ENCODE measurements at places on chromosomes 7 and 10. TPM values are rescaled to one million over a fixed set of nuclear protein-coding genes. Genes with fewer than 3 reads are reported as not detected.

SLC25A13 gene
- total RNA-seq = 12.6 TPM

DNA sequence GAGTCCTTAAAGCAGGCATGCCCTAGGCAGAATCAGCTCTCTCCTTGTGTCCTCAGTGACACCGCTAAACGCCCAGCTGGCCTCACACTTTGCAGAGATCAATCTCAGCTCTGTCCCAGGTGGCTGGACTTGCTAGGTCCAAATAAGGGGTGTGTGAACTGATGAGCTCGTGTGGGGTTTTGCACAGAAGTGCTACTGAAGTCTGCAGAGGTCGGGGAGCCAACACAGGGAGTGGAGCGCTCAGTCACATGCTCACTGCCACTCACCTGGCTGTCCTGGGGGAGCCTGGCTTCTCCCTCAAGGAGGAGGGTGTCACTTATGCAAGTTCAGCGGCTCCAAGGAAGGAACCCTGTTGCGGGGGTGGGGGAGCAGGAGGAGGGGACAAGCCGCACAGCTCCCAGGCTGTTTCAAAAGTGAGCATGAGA lies 2.0 kb downstream of the ELN start:
- no peak for DNase-seq
- H3K27me3 ChIP-seq = peaks cover 45% of the 10 kb centered on the region
- no peak overlapping the region for H3K27ac ChIP-seq
- no peaks in the 10 kb centered on the region for H3K36me3 ChIP-seq

- no peak overlapping the region for H3K4me3 ChIP-seq
- no peak overlapping the region for H3K27ac ChIP-seq
- peaks cover 8% of the 10 kb centered on the region for H3K4me1 ChIP-seq
- no peaks in the 10 kb centered on the region for H3K36me3 ChIP-seq
- peaks cover 11% of the 10 kb centered on the region for H3K27me3 ChIP-seq
Measured at GRCh38 chr7:23971031-23971430, 261.0 kb downstream of the STK31 start.

- peak overlapping the region; percentile 52 for H3K4me3 ChIP-seq
- peaks cover 71% of the 10 kb centered on the region for H3K27me3 ChIP-seq
- H3K36me3 ChIP-seq = peaks cover 4% of the 10 kb centered on the region
- no peak overlapping the region for H3K27ac ChIP-seq
- DNase-seq = no peak
Measured at GRCh38 chr10:25176421-25176968, 1.7 kb downstream of the GPR158 start.

JMJD1C gene
- total RNA-seq = 48.4 TPM

DNA sequence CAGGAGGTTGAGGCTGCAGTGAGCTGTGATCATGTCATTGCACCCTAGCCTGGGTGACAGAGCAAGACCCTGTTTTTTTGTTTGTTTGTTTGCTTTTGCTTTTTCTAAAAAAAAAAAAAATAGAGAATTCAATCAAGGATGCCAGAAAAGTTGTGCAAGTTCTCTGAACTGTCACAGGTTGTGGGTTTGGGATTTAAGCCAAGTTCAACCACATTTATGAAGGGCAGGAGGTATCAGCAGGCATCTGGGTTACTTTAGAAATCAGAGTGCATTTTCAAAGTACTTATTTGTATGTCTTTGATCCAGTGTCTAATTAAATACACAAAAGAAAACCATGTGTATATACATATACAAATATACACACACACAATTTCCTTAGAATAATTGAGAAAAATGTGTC lies 151.2 kb upstream of the MINDY3 start:
- no peak overlapping the region for H3K27ac ChIP-seq
- H3K4me3 ChIP-seq = no peak overlapping the region
- H3K27me3 ChIP-seq = no peaks in the 10 kb centered on the region
- no peaks in the 10 kb centered on the region for H3K4me1 ChIP-seq

POLR2J gene
- 63.5 TPM for total RNA-seq

- peaks cover 52% of the 10 kb centered on the region for H3K36me3 ChIP-seq
- no peak overlapping the region for H3K4me3 ChIP-seq
Measured at GRCh38 chr10:84456126-84456525, 127.7 kb downstream of the CCSER2 start.

- H3K4me1 ChIP-seq = no peaks in the 10 kb centered on the region
- no peaks in the 10 kb centered on the region for H3K36me3 ChIP-seq
- H3K27me3 ChIP-seq = no peaks in the 10 kb centered on the region
- H3K4me3 ChIP-seq = no peak overlapping the region
Measured at GRCh38 chr7:69047151-69047754, 551.0 kb upstream of the AUTS2 start.

DNA sequence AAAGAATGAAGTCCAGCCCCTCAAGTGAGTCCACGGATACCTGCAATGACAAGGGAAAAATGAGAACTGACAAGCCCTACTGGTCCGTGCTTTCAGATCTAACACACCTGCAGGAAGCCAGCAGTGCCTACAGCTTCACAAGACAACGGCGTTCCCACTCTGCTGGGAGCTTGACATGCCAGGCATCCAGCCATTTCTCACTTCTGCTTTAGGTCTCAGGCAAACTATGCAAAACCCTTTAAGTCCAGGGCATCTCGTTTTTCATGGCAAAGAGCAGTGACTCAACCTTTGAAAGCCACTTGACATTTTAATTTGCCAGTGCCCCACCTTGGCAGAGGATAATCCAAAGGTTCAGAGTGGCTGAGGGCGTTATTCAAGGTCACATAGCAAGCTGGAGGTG lies 49.1 kb upstream of the GPAM start:
- H3K4me3 ChIP-seq = no peak overlapping the region
- no peak for DNase-seq
- no peaks in the 10 kb centered on the region for H3K4me1 ChIP-seq
- no peaks in the 10 kb centered on the region for H3K36me3 ChIP-seq
- H3K27ac ChIP-seq = no peak overlapping the region

GRCh38 chr10:24350070-24350921 lies 141.4 kb downstream of the KIAA1217 start:
- no peaks in the 10 kb centered on the region for H3K27me3 ChIP-seq
- H3K4me3 ChIP-seq = no peak overlapping the region
- no peaks in the 10 kb centered on the region for H3K4me1 ChIP-seq
- H3K27ac ChIP-seq = no peak overlapping the region

PTER gene
- 22.9 TPM for total RNA-seq

GRCh38 chr10:116796910-116797513 lies 52.3 kb upstream of the ENO4 start:
- no peak overlapping the region for H3K4me3 ChIP-seq
- H3K4me1 ChIP-seq = peaks cover 6% of the 10 kb centered on the region
- peak; percentile 65 for DNase-seq
- H3K36me3 ChIP-seq = no peaks in the 10 kb centered on the region
- no peak overlapping the region for H3K27ac ChIP-seq

RBAK gene
- total RNA-seq = 11.3 TPM

DNA sequence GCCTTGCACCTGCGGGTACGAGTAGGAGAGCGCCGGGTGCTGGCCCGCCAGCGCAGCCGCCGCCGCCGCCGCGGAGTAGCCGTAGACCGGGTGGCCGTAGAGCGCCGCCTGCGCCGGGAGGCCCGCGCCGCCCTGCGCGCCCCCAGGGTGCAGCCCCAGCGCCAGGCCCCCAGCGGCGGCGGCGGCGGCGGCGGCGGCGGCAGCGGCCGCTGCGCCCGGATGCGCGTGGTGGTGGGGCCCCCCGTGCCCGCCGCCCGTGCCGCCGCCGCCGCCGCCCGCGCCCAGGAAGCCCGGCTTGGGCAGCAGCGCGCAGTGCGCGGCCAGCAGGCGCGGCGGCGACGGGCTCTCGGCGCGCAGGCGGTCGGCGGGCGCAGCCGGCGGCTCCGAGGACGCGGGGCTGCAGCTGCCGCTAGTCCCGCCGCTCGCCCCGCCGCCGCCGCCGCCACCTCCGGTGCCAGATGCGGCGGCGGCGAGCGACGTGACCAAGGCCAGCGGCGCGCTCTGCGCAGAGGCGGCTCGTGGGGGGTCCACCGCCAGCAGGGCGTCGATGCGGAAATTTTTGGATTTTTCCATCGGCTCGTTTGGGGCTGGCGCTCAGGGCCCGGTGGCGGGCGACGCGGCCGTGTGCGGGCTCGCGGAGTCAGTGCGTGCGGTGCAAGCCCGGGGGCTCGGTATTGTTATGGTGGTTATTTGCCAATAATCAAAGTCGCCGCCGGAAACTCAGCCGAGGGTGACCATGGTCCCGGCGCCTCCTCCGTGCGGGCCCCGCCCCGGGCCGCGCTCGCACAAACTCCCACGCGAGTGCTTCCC lies 480 bp downstream of the MNX1 start:
- no peak overlapping the region for H3K27ac ChIP-seq
- H3K4me3 ChIP-seq = peak overlapping the region; percentile 51
- H3K4me1 ChIP-seq = peaks cover 15% of the 10 kb centered on the region
- H3K36me3 ChIP-seq = no peaks in the 10 kb centered on the region
- DNase-seq = no peak

GRCh38 chr10:70430493-70431445 lies 10.7 kb downstream of the NODAL start:
- H3K4me1 ChIP-seq = peaks cover 12% of the 10 kb centered on the region
- DNase-seq = no peak

VENTX gene
- not detected for total RNA-seq

All from activated naive CD8-positive, alpha-beta T cell treated with anti-CD3 and anti-CD28 coated beads for 36 hours (primary cell).